Anterior cingulate cortex (tissue), 58 donors: ENCODE measurements at places on chromosomes 6 and 20.

- DNase-seq: no peak
These were observed 37.0 kb upstream of the PXDC1 start for GRCh38 chr6:3788408-3789017.

GRCh38 chr6:100622907-100623692, 158.4 kb upstream of the SIM1 start:
- no peak for DNase-seq

DNA sequence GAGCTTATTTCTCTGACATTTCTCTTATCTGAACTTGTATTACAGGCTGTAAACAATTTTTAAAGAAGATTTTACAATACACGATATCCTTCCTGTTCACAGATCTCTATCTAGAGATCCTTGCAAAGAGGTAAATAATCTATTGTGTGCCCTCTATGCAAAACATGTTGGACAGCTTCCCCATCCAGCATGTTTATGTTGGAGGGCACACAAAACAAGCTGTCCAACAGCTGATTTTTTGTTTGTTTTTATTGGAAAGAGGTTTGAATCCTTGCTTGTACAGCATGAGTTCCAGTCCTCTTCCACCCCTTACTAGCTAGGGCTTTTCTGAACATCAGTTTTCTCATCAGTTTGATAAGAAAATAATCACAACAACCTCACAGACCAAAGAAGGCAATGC, 62.3 kb upstream of the SYNDIG1 start:
- no peak for DNase-seq

DNA sequence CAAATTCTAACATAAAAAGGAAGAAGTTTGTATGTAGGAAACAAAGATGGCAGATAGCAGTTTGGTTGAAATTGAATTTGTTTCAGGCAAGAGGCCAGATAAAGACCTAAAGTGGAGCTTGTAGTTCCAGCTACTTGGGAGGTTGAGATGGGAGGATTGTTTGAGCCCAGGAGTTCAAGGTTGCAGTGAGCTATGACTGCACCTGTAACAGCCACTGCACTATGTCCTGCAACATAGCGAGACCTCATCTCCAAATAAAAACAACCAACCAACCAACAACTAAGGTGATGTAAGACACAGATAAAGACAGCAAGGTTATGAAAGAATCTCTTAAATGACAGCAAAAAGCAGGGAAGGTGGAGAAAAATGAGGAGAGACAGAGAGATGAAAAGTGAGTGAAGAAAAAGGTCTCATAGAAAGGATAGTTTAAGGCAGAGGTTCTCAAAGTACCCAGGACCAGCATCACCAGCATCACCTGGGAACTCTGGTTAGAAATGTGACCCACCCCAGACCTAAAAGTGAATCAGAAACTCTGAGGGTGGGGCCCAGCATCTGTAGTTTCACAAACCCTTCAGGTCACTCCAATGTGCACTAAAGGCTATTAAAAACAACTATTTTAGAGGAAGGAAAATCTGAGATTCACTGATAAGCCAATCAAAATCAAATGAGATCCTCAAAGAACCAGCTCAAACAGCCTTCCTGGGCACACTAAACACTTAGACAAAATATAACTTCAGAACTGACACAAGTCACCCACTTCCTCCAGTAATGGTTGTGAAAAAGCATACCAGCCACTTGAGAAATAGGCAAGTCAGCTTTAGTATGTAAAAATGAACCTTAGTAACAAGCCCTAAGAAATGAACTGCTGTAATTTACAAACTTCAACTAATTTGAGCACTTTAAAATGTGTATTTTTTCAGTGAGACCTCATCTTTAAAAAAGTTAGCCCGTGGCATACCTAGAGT, 57.6 kb downstream of the FAM184A start:
- DNase-seq: no peak

DNA sequence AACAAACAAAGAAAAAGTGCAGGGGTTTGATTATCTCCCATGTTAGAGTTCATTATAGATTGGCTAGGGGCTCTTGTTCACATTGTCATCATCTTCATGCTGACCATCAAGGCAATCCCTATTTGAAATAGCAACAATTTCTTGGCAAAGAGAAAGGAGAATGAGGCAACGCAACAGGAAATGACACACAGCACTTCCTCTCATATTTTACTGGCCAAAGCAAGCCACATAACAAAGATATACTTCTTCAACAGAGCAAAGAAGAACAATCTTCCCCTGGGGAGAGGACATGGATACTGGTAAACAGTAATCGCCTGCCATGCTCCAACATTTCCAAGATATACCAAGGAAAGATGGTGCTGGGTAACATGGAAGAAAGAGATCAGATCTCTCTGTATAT, 29.8 kb downstream of the EPM2A start:
- DNase-seq: no peak

- no peak for DNase-seq
These were observed 63.2 kb downstream of the PDSS2 start for GRCh38 chr6:107396211-107396610.

- DNase-seq: no peak
These were observed 5.2 kb downstream of the TTLL9 start for GRCh38 chr20:31875671-31876070.

- DNase-seq: no peak
These were observed 194.4 kb downstream of the BTBD9 start for GRCh38 chr6:38445336-38445735.
